ENCODE measurements at places on chromosomes 13 and 19. TPM values are rescaled to one million over a fixed set of nuclear protein-coding genes. Genes with fewer than 3 reads are reported as not detected.

DNA sequence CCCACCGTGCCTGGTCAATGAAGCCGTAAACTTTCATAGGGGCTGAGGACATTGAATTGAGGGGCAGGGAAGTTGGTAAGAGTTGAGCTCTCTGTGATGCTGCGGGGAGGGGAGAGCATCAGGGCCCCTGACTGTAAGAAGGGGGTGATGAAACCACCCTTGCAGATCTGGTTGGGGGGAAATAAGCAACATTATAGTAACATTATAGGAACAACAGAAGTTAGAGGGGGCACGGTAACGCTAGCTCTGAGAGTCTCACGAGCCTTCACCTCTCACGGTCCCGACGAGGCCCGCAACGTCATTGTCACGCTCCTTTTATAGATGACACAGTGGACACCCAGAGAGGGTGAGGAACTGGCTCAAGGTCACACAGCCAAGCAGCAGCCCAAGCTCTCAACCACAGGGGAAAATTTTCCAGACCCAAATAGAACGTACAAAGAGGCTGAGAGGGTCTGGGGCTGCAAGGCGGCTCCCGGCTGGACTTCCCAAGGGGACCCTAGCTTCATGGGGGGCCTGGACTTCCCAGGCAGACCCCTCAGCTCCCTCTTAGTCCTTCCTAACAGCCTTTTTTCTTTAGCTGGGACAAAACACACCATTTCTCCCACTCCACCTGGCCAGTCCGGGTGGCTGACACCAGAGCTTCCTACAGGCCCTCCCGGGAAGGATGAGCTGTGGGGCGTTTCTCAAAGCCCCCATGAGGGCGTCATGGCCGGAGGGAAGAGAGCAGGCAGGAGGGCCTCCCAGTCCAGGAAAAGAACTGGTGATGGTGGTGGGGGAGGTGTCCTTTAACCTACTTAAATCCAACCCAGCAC, 4.1 kb downstream of the TLE5 start:
- H3K27ac ChIP-seq, result peak overlapping the region; percentile 93
- peaks cover 11% of the 10 kb centered on the region for H3K4me1 ChIP-seq
- H3K36me3 ChIP-seq, result no peaks in the 10 kb centered on the region
- H3K27me3 ChIP-seq, result no peaks in the 10 kb centered on the region

Gene DPY19L3
- total RNA-seq, result 33.1 TPM

Gene EDNRB
- total RNA-seq, result 22.8 TPM

GRCh38 chr19:11425719-11426457, 6.8 kb upstream of the RGL3 start:
- peaks cover 17% of the 10 kb centered on the region for H3K27me3 ChIP-seq
- H3K36me3 ChIP-seq, result no peaks in the 10 kb centered on the region
- no peak overlapping the region for H3K27ac ChIP-seq
- no peaks in the 10 kb centered on the region for H3K4me1 ChIP-seq

DNA sequence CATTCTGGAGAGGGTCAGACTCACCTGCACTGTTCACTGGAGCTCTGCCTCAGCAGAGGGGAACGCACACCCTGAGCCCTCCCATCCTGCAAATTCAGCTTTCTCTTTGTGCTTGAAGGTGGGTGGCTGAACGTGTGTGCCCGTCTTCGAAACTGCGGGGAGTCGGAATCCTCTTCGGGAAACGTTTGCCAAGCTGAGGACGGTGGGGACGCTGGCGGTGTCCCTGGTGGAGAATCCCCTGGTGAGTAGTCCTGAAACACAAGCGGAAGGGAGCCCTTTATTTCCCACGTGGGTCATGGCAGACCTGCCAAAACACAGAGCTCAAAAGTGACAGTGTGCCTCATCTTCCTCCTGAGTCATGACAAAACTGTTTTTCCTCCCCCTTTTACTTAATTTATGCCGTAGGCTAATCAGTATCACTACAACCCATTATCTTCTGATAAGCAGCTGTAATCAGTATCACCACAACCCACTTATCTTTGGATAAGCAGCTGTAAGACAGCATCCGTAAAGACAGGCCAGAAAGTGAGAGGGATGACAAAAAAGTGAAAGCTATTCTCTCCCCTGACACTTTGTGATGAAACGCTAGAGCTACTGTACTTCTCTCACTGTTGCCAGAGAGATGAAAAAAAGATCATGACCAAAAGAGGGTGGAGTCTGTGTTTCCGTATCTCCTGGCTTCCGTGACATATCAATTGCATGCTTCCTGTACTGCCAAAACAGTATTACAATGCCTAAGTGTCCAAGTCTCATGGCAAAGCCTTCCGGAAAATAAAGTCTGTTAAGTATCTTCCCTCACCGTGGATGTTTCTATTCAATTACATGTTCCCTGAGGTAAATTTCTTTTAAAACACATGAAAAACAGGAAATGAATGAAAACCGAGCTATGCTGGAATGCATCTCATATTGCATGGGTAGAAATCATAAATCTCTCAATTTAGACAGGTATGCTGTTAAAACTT, 155.5 kb downstream of the TBC1D4 start:
- H3K27ac ChIP-seq, result peak overlapping the region; percentile 85
- H3K4me3 ChIP-seq, result peak overlapping the region; percentile 24
- no peaks in the 10 kb centered on the region for H3K36me3 ChIP-seq
- H3K27me3 ChIP-seq, result no peaks in the 10 kb centered on the region
- no peaks in the 10 kb centered on the region for H3K4me1 ChIP-seq

Gene ZNF20
- 1.4 TPM for total RNA-seq

GRCh38 chr13:72170571-72170970, 303.6 kb upstream of the DACH1 start:
- H3K4me1 ChIP-seq, result no peaks in the 10 kb centered on the region
- H3K36me3 ChIP-seq, result no peaks in the 10 kb centered on the region
- no peak overlapping the region for H3K4me3 ChIP-seq
- H3K27me3 ChIP-seq, result no peaks in the 10 kb centered on the region
- H3K27ac ChIP-seq, result no peak overlapping the region

GRCh38 chr13:75870397-75870903, 234.3 kb downstream of the LMO7 start:
- H3K4me3 ChIP-seq, result peak overlapping the region; percentile 42
- no peak for DNase-seq
- H3K36me3 ChIP-seq, result no peaks in the 10 kb centered on the region

- H3K27ac ChIP-seq, result peak within 1 kb of the TSS; percentile 70
- H3K36me3 ChIP-seq, result no peaks in the 10 kb centered on the region
- H3K4me1 ChIP-seq, result no peaks in the 10 kb centered on the region
- peak within 1 kb of the TSS; percentile 70 for H3K4me3 ChIP-seq
Measured at GRCh38 chr13:36919833-36920615, at the start of gene SMAD9. TSS of gene SMAD9 (minus strand) at chr13:36920238. CDS start at chr13:36879689, 40,549 bp downstream.

DNA sequence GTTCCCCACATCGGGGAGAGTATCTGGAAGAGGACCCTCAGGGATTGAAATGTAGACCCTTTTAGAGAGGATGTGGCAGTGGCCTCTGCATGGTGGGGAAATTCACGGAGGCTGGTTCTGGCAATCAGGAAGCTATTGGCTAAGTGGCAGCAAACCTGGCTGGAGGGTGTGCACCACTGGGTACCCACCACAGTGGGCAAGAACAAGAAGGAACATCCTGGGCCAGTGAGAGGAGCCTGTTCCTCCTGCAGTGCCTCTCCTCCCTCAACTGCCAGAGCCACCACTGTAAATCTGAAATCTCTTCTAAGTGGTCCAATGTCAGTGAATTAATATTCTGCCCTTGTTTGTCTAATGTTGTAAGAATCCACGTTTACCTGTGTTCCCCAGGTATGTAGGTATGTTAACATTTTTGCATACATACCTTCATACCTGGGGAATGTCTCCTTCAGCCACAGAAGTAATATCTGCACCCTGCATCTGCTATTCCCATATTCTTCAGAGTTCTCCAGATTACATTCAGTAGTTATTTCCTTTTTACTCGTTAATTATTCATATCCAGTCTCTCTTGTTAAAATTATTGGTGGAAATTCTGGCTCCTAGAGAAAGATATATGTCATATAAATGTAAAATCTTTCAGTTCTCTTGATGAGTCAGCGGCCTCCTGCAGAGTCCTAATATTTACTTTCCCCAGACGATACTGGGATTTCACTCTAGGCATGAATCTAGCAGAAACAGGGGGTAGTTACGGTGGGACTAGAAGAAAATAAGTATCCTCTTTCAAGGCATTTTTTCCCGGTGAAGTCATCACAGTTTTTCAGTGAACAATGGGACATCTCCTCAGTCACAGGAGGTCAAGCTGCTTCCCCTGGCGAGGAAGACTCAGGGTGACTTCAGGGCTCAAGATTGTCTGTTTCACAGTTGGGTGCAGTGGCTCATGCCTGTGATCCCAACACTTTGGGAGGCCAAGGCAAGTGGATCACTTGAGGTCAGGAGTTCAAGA, 148.3 kb downstream of the MYO16 start:
- DNase-seq, result no peak
- H3K27ac ChIP-seq, result no peak overlapping the region
- H3K4me1 ChIP-seq, result no peaks in the 10 kb centered on the region
- H3K36me3 ChIP-seq, result no peaks in the 10 kb centered on the region

- H3K36me3 ChIP-seq, result no peaks in the 10 kb centered on the region
- H3K27me3 ChIP-seq, result no peaks in the 10 kb centered on the region
- no peak overlapping the region for H3K4me3 ChIP-seq
- DNase-seq, result no peak
Measured at GRCh38 chr13:34207872-34208271, 389.9 kb downstream of the RFC3 start.

Gene LHB
- total RNA-seq, result not detected

- H3K4me3 ChIP-seq, result no peak overlapping the region
- H3K27ac ChIP-seq, result no peak overlapping the region
Measured at GRCh38 chr13:97231829-97232196, 9.7 kb downstream of the MBNL2 start.

GRCh38 chr19:41298348-41298964, 11.5 kb upstream of the CCDC97 start:
- peaks cover 13% of the 10 kb centered on the region for H3K36me3 ChIP-seq
- H3K4me3 ChIP-seq, result peak overlapping the region; percentile 11
- H3K4me1 ChIP-seq, result peaks cover 43% of the 10 kb centered on the region
- DNase-seq, result peak; percentile 80
- H3K27ac ChIP-seq, result peak overlapping the region; percentile 89

DNA sequence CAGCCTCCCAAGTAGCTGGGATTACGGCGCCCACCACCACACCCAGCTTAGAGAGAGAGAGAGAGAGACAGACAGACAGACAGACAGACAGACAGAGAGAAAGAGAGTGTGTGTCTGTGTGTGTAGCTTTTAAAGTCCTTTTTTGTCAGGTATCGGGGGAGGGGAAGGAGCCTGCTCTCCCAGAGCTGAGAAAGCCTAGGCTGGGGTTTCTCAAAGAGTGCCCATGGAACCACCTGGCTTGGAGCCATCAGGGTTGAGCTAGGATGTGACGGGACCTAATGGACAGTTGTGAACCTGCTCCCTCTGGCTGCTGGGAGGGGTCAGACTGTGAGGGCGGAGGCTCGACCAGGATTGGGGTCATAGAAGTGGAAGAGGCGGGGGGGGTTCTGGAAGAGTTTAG, 16.6 kb downstream of the RFX1 start:
- no peak overlapping the region for H3K27ac ChIP-seq
- H3K4me1 ChIP-seq, result peaks cover 10% of the 10 kb centered on the region
- no peaks in the 10 kb centered on the region for H3K27me3 ChIP-seq
- no peaks in the 10 kb centered on the region for H3K36me3 ChIP-seq

Gene WDR87
- not detected for total RNA-seq

Gene ZNF547
- 1.6 TPM for total RNA-seq

DNA sequence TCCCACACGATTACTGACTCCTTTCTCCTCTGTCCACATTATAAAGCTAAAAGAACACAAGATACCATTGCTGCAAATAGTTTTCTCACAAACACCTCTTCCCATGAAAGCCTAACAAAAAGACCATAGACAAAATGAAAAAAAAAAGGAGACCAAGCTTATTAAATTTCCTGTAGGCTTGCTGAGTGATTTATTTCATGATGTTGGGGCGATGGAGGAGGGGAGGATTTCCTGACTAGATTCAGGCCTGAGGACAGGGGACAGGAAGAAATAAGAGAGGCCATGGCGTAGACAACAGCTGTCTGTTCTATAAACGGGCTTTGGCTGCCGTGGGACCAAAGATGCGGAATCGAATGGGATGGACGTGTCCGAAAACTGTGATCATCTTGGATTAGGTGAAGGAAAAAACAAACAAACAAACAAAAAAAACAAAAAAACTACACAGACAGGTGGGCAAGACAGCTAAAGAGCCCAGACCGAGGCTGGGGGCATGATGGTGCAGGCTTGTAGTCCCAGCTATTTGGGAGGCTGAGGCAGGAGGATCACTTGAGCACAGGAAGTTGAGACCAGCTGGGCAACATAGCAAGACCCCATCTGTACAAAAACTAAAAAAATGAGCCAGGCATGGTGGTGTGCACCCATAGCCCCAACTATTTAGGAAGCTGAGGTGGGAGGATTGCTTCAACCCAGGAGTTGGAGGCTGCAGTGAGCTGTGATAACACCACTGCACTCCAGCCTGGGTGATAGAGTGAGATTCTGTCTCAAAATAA, 5.3 kb downstream of the TMPRSS9 start:
- no peaks in the 10 kb centered on the region for H3K36me3 ChIP-seq
- H3K4me1 ChIP-seq, result no peaks in the 10 kb centered on the region
- no peaks in the 10 kb centered on the region for H3K27me3 ChIP-seq
- H3K27ac ChIP-seq, result no peak overlapping the region
- DNase-seq, result no peak

GRCh38 chr19:29547361-29547960, 21.7 kb downstream of the VSTM2B start:
- H3K27ac ChIP-seq, result no peak overlapping the region
- no peaks in the 10 kb centered on the region for H3K36me3 ChIP-seq
- H3K4me1 ChIP-seq, result no peaks in the 10 kb centered on the region
- no peaks in the 10 kb centered on the region for H3K27me3 ChIP-seq
- DNase-seq, result no peak
- H3K4me3 ChIP-seq, result no peak overlapping the region

Gene NCAN
- not detected for total RNA-seq

DNA sequence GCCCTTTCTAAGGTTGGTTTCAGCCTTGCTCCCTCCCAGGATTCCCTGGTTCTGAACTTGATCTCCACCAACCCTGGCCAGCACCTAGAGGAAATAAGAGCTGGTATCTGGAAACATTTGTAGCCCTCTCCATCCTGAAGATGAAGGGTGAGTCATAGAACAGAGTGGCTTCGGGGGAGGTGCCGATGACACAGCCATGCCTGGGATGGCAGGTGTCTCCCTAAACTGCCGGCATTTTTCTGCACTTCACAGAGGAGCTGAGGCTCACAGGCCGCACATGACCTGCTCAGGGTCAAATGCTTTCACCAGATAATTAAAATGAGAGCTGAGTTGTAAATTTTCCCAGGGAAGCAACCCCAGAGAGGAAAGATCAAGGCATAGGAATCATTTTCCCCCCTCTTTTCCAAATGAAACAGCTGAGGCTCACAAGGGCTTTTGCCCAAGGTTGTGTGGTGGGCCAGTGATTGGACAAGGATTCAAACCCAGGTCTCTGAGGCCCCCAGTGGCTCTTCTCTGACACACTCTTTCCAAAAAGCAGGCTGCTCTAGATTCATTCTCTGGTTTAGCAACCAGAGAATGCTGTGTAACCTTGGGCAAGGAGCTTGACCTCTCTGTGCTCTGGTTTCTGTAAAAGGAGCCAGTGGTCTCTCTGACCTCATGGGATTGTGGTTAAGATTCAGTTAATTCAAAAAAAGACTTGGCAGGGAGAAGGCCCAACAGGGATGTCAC, 1.2 kb upstream of the SLC25A42 start:
- DNase-seq, result no peak
- no peaks in the 10 kb centered on the region for H3K27me3 ChIP-seq
- peak overlapping the region; percentile 90 for H3K4me3 ChIP-seq
- H3K36me3 ChIP-seq, result no peaks in the 10 kb centered on the region

- DNase-seq, result peak; percentile 53
- H3K4me1 ChIP-seq, result no peaks in the 10 kb centered on the region
- H3K4me3 ChIP-seq, result peak overlapping the region; percentile 17
- H3K27me3 ChIP-seq, result no peaks in the 10 kb centered on the region
- no peaks in the 10 kb centered on the region for H3K36me3 ChIP-seq
- no peak overlapping the region for H3K27ac ChIP-seq
Measured at GRCh38 chr13:50208826-50209335, 193.6 kb downstream of the KCNRG start.

- H3K27ac ChIP-seq, result peak overlapping the region; percentile 52
- H3K4me1 ChIP-seq, result peaks cover 4% of the 10 kb centered on the region
- H3K4me3 ChIP-seq, result no peak overlapping the region
- H3K36me3 ChIP-seq, result no peaks in the 10 kb centered on the region
- DNase-seq, result no peak
Measured at GRCh38 chr13:40231311-40231710, 435.1 kb downstream of the FOXO1 start.
